Right renal pelvis (tissue), 4 donors: ENCODE measurements at places on chromosomes 12 and 14.

DNA sequence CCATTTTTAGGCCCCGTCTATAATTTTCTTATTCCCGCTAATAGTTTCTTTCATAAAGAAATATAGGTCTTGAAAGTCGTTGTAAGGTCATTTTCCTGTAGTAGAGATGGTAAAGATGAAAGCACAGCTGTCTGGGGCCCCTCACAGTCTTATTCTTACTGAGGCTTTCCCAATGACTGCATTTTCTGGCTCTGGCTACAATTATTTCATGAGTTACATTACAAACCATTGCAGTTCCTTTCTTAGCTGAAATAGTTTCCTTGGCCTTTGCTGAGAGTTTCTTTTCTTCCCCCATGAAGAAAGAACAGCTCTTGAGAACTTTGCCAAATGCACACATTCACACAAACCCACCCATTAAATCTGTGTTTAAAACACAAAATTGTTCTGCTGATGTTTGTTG lies 113.0 kb downstream of the DYRK2 start:
- DNase-seq, result no peak

DNA sequence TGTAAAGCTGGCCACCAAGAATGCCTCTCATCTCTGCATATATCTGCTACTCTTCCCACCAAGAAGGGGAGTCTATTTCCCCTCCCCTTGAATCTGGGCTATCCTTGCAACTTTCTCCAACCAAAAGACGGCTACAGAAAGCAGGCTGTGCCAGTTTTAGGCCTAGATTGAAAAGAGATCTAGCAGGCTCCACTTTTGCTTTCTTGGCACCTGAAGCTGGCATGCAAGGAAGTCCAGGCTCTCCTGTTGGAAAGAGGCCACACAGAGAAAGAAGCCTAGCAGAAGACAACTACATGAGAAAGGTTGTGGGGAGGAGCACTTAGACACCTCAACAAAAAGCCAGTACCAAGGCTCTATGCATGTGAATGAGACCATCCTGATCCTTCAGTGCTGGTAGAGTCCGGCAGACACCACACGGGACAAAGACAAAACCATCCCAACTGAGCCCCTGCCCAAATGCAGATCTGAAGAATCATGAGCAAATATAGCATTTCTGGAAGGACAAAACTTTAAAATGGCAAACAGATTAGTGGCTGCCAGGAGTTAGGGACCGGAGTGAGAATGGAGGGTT lies 68.0 kb downstream of the SPPL3 start:
- DNase-seq, result no peak

GRCh38 chr12:9980126-9980525 lies 8.9 kb downstream of the CLEC12A start:
- no peak for DNase-seq

DNA sequence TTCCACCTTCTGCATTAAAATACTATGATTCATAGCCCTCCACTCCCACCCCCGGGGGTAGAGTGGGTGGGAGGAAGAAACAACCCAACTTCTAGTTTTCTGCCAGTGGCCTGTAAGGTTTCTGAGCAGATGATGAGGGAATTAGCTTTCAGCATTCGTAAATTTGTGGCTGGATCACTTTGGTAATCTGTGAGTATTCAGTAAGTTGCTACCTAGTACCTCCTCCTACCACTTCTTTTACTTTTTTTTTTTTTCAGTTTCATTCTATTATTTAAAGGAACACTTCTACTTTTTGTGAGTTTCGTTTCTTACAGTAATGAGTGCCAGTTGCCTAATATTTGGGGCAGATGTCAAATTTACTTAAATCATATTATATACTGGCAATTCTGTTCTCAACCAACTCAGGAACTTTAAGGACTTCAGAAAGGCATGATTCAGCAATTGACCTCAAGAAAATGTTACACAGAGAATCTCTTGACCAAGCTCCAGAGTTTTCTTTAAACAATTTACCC lies 42.4 kb upstream of the EMP1 start:
- no peak for DNase-seq

DNA sequence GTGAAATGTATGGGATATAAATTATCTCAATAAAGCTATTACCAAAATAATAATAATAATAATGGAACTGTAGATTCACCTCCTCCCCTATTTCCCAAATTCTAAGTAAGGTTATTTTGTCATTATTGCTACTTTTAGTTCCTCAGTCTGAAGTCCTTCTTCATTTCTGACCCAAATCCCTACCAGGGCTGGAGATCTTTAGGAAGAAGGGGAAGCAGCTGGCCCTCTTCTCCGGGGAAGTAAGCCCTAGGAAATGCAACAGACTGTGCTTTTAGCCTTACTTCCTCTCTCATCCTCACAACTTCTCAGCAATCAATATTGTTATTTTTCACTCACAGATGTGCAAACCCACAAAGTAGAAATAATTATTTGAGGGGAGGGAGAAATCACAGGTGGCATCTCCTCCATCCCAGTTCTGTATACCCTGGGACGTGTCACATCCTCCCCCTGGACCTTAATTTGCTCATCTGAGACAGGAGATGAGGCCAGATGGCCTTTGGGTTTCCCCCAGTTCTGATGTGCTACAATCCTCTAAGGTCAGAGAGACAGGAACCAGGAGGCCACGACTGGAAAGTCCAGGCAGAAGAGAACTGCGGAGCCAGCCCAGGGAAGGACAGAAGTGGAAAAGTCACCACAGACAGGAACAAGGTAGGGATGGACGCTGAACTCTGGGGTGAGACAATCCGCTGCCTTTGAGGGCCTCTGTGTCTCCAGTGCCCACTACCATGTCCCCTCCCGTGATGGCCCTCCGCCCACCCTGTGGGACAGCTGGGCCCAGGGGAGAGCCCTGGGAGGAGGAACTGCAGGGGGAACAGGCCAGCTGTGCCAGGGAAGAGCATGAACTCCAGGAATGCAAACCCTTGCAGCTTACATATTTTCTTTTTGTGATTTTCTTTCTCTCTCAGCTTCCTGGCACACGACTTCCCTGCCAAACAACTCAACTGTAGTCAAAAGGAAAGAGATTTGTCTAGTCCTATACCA lies 10.6 kb upstream of the TNFRSF1A start:
- no peak for DNase-seq

GRCh38 chr14:76235628-76236027 lies 83.9 kb downstream of the GPATCH2L start:
- no peak for DNase-seq

GRCh38 chr12:120100630-120101029 lies 15.9 kb downstream of the RAB35 start:
- no peak for DNase-seq

DNA sequence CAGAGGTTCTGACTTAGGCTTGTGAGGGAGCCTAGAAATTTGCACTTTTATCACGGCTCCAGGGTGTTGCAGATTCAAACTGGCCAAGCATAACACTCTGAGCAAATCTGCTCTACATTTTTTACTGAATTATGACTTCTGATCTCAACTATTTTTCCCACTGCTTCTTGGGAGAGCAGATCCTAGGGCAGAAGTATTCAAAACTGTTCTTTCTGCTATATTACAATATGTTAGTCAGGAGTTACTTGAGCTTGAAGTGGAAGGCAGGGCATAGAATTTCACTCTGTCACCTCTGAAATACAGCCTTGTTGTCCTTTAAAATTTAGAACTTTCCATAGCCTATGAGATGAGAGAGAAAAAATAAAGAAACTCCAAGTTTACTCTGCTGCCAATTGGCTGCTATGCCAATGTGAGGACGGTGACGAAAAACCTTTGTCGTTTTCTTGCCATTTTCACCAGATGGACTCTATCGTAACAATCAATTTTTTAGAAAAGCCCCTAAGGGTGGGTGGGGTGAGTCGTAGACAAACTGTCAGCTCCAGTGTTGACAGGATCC lies 16.4 kb upstream of the KERA start:
- DNase-seq, result no peak

- no peak for DNase-seq
These were observed 42.2 kb downstream of the EGLN3 start for GRCh38 chr14:33908540-33909223.

GRCh38 chr14:66039495-66039894 lies 446.7 kb upstream of the CCDC196 start:
- no peak for DNase-seq

DNA sequence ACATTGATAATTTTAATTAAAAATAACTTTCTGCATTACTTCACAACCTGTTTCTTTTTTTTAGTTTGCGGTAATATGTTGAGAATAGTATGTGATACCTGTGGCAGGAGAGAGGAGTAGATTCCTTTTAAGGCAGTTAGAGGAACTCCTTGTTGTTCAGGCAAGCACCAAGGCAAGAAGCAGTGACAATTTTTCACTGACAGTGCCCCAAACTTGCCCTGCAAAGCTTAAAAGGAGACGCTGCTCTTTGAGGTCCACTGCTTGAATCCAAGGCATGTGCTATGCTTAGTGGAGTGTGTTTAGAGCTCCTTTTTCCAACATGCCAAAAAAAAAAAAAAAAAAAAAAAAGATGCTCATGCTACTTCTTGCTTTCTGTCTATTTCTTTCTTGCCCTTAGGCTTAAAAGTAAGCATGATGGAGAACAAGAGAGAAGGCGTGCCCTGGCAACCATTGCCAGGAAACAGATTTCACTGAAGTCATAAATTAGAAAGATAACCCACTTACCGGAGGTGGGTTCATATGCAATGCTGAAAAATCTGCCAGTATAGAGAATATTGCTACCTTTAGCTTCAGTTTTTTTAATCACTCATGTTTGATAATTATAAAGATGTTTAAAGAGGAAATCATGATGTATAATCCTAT lies 58.3 kb upstream of the DYRK2 start:
- no peak for DNase-seq

GRCh38 chr12:50642035-50642451 lies 121.9 kb upstream of the ATF1 start:
- DNase-seq, result no peak

DNA sequence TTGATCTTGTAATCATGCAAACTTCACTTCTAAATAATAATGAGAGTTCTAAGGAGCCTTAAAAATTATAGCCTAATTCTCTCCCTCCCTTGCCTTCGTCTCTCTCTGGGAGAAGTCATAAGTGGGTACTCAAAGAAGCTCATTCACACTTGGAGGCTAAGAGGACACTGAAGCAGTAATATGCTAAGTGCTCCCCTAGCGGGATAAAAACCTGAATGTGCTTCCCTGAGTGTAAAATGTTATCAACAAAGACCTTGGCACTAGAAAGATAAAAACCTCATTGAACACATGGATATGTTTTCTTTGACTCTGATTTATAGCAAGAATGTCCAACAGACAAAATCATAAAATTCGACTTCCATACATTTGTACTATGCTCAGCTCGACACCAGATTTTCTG lies 337.9 kb upstream of the NOVA1 start:
- no peak for DNase-seq

DNA sequence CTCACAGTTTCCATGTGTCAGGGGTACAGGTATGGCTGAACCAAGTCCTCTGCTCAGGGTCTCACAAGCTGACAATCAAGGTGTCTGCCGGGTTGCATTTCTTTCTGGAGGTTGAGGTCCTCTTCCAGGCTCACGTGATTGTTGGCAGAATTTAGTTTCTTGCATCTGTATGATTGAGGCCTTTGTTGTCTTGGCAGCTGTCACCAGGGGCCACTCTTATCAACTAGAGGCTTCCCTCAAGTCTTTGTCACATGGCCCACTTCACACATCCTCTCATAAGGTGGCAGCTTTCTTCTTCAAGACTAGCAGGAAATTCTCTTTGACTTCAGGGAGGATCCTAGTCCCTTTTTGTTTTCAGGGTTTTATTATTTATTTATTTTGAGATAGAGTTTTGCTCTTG lies 46.0 kb upstream of the FOS start:
- no peak for DNase-seq

- no peak for DNase-seq
These were observed 18.1 kb downstream of the TBC1D15 start for GRCh38 chr12:71857657-71858056.

GRCh38 chr12:24479131-24479530 lies 469.8 kb downstream of the BCAT1 start:
- no peak for DNase-seq

DNA sequence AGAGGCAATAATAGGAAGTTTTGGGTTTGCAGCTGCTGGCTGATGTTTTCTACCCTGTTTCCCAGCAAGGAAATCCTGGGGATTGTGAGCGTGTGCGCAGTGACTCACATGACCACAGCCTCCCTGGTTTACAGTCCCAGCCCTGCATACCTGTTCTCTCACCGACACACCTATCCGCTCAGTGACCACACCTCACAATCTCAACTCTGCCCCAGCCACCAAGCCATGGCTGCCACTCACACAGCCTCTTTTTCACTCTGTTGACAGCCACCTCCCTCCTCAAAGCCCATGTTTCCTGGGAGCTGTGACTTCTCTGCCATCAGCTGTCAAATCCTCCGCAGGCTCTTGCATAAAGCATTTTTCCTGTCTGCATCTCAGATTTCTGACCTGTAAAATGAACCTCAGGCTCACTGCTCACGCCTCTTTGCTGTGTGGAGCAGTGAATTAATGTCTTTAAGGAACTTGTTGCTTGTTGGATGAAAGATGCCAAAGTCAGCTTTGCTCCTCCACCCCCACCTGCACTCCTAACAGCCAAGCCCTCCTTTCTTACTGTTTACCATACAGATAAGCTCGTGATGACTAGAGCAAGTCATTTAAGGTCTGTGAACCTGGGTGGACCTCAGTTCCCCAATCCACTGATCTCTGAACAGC lies 43.5 kb downstream of the B4GALNT3 start:
- no peak for DNase-seq

DNA sequence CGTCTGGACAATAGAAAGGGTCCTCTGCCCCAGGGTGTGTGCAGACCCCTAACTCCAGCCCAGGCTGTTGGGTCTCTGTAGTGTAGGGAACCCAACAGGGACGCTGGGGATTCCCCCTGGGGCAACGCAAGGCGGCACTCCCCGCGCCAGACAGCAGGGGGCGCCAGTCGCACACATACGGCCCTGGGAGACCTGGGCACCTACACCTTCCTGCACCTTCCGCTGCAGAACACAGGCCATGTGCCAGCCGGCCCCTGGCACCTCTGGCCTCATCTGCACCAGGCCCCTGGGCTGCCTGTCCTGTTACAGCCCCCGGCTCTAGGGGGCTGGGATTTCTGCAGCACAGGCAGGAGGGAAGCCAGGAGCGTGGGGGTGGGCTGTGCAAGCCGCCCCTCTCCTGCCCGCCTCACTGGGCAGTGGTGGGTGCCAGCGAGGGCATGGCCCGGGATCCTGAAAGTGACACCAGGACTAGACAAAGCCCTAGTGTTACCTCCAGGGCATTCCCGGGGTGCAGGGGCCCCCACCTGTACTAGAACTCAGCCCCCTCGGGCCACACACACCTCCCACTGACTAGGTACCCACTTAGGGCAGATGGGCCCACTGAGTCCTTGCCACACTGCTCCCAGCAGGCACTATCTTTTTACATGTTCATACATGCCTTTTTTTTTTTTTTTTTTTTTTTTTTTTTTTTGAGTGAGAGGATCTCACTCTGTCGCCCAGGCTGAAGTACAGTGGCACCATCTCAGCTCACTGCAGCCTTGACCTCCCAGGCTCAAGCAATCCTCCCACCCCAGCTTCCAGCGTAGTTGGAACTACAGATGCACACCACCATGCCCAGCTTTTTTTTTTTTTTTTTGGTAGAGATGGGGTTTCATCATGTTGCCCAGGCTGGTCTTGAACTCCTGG lies 37.5 kb downstream of the CCNK start:
- peak; percentile 39 for DNase-seq
